Activated CD4-positive, alpha-beta T cell treated with anti-CD3 and anti-CD28 coated beads, Interleukin-2, amount 10 ng/mL, durations not matched to agents 7 days and 5 days (primary cell): ENCODE measurements at places on chromosomes 4 and X. TPM values are rescaled to one million over a fixed set of nuclear protein-coding genes. Genes with fewer than 3 reads are reported as not detected.

- DNase-seq, result no peak
Measured at GRCh38 chr4:175635546-175635945, 176.5 kb downstream of the GPM6A start.

DNA sequence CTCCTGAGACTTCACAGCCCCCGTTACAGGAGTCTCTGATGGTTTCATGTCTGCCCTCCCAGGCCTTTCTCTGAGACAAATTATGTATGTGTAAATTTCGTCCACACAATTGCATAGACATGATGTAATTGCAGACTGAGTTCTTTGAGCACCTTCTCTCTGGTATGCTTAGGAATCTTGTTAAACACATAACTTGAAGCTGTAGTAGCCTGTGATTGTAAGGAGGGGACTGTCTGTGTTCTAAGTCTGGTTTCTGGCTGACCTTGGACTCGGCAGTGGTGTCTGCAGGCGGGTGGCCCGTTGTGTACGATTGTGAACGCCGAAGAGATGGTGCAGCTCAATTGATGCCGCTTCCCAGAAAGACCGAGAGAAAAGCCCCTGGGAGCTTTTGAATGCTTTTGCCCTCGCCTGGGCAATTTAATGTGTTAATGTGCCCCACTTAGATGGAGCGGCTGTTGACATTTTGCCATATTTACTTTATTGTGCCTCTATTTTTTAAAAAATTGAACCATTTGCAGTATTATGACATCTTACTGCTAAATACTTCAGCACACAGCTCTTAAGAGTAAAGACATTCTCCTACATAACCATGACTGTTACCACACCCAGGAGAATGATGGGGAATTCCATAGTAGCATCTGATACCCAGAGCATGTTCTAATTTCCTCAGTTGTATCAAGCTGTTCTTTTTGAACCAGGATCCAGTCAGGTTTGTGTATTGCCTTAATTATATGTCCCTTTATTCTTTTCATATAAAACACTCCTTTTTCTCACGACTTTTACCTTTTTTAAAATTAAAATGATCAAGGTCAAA lies 58.4 kb upstream of the TADA2B start:
- DNase-seq, result no peak

DNA sequence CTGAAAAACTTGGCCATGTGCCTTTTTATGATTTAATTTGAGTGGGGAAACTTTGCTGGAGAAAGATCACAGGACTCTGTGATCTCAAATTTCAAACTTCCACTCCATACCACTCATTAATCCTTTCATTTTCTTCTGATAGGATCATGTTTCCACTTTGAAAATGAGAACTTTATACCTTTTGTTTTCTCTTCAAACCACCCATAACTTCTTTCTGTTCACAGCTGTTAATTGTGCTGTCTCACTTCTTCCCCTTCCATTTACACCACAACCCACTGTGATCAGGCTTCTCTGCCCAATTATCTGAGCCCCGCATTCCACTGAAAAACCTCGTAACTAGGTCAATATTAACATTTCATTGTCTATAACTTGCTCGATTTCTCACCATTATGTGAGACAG lies 47.0 kb upstream of the ARSJ start:
- no peak for DNase-seq

DNA sequence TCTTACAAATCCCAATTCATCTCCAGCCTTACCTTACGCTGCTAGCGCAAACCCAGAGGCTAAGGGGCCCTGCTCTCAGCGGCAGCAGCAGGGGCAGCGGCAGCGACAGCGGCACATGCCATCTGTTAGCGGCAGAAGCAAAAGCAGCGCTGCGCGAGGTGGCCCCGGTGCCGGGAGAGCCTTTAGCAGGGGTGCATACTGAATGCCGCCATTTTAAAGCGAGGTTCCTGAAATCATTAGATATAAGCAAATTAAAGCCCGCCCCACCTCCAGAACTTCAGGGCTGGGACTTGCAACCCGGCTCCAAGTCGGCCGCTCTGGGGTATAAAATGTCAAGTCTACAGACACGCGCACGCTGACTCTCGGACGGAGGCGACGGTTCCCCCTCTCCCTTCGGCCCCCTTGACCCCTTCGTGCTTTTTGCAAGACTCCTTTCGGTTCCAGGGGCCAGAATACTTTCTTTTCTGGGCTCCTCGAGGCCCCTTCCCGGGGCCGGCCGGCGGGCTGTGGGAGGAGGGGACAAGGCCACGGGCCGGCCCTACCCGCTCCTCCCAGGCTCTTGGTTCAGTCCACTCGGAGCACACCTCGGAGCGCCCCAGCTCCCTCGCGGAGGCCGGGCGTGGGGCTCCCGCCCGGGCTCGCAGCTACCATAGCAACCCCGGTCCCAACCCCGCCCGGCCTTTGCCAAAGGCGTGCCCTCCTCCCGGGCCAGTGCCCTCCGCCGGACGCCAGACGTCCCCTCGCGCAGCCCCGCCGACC lies at the start of gene MBNL3:
Gene MBNL3 (minus strand): TSS at position 220 of the 759 bp plus-strand sequence. CDS start 49,427 bp downstream, outside the sequence.
- DNase-seq, result peak; percentile 64

DNA sequence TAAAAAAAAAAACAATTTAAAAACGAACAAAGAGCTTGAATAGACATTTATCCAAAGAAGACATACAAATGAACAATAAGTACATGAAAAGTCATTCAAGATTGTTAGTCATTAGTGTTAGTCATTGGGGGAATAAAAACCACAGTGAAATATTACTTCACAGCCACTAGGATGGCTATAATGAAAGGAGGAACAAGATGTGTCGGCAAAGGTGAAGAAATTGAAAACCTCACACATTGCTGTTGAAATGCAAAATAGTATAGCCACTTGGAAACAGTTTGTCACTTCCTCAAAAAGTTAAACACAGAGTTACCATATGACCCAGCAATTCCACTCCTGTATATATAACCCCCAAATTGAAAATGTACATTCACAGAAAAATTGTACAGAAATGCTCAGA lies 45.2 kb upstream of the SLC39A8 start:
- DNase-seq, result no peak

- no peak for DNase-seq
Measured at GRCh38 chrX:123185721-123186120, 1.6 kb downstream of the GRIA3 start.

DNA sequence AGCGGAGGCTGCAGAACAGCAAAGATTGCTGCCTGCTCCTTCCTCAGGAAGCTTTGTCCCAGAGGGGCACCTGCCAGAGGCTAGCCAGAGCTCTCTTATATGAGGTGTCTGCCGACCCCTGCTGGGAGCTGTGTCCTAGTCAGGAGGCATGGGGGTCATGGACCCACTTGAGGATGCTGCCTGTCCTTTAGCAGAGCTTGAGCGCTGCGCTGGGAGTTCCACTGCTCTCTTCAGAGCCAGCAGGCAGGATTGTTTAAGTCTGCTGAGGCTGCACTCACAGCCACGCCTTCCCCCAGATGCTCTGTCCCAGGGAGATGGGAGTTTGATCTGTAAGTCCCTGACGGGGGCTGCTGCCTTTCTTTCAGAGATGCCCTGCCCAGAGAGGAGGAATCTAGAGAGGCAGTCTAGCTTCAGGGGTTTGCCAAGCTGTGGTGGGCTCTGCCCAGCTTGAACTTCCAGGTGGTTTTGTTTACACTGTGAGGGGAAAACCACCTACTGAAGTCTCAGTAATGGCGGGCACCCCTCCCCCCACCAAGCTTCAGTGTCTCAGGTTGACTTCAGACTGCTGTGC lies 10.9 kb downstream of the DCK start:
- DNase-seq, result peak; percentile 65

DNA sequence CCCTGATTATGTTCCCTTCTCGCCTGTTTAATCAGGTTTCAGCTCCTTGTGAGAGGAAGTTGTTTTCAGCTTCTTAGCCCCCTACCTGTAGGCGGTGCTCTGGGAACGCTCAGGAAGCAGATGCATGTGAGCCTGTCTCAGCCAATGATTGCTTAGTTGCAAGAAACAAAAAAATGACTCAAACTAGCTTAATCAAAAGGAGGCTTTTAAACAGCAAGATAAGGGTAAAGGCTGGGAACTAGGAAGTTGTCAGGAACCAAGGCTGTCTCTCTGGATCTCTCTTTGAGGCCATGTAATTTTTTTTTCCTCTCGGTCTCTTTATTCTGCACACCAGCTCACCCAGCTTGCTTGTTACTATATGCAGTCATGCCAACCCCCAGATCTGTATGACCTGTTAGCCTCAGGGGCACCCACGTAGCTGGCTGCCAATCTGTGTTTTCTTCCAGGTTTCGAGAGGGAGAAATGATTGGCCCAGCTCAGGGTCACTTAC lies 109.1 kb downstream of the PTTG2 start:
- peak; percentile 62 for DNase-seq

DNA sequence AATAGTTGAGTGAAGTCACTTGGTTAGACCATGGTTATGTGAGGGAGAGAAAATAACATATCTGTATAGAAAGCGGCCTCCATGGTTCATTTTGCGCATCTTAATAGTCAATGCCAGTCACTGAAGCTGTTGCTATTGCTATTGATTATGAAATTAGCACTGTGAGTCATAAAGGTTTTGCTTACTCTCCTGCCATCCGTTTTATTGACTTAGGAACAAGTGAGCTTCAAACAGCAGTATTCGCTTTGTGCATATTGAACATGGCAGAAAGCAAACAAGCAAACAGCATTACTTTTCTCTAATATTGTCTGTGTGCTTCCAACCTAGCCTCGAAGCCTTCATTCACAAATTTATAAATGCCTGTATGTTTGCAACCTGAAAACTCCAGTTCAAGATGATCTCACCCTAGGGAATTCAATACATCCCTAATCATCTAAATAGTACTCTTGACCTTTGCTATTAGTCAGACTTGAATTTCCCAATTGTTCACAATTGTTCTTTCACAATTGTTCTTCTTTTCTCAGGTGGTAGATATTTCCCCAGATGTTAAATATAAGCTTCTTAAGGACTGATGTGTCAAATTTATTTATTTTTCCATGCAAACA lies 55.9 kb upstream of the GABRA2 start:
- no peak for DNase-seq

- DNase-seq, result no peak
Measured at GRCh38 chrX:72020788-72021187, 110.1 kb downstream of the NHSL2 start.

DNA sequence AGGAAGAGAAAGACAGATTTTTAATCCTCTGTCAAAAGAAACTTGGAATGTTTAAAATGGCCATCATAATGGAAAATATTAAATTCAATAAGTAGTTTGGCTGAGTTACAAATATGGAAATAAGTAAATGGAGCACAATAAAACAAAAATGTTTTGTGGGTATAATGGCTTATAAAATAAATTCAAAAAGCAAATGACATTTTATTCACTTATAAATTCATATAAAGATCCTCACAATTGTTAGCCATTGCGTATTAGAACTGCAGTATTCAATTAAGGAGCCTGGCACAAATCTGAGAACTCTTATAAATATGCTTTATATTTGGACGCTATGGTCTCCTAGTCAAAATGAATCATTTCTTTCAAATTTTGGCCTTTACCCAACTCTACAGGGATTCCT lies 339.0 kb upstream of the PABPC4L start:
- DNase-seq, result no peak

HTT gene
- 83.7 TPM for total RNA-seq

CXCL3 gene
- not detected for total RNA-seq

GPM6B gene
- not detected for total RNA-seq

GPR173 gene
- not detected for total RNA-seq
